ENCODE measurements at places on chromosomes 2 and 18.
A peak's percentile ranks its signal among the peaks of the same experiment; 100 is the strongest.

DNA sequence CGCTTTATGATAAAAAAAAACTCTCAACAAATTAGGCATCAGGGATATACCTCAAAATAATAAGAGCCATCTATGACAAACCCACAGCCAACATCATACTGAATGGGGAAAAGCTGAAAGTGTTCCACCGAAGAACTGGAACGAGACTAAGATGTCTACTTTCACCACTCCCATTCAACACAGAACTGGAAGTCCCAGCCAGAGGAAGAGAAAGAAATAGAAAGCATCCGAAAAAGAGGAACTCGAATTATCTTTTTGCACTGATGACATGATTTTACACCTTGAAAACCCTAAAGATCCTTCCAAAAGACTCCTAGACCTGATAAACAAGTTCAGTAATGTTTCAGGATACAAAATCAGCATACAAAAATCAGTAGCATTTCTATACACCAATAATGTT lies 121.6 kb downstream of the ZRANB3 start:
- no peak for DNase-seq

DNA sequence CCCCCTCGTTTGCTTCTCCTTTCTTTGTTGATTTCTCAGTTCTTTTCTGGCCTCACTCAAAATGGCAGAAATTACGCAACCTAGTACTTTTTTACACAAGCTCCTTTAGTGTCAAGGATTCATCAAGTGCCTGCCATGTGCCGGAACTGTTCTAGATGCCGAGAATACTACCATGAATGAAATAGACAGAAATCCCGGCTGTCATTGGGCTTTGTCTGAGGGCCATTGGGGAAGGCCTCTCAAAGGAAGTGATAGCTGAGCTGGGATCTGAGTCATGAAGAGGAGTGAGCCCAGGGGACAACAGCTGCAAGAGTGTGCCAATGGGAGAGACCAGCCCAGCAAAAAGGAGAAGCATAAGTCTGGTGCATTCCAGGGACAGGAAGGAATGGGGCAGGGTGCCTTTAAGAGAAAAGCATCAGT lies 34.3 kb upstream of the PPP1CB start:
- peak; percentile 87 for DNase-seq

DNA sequence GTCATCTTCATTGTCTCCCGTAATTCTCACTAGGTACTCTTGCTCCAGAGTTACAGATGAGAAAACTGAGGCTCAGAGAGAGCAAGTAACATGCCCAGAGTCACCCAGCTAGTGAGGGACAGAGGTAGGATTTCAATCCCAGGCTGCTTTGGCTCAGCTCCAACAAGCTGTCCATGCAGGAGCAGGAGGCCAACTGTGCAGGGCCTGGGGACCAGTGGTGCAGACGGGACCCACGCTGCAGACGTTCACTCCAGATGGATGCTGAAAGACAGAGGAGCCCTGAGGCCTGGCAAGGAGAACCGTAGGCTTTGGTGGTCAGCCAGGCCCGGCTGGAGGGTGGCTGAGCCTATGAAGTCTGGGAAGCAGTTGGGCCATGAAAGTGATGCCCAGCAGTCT lies 102.6 kb downstream of the MCFD2 start:
- no peak for DNase-seq

DNA sequence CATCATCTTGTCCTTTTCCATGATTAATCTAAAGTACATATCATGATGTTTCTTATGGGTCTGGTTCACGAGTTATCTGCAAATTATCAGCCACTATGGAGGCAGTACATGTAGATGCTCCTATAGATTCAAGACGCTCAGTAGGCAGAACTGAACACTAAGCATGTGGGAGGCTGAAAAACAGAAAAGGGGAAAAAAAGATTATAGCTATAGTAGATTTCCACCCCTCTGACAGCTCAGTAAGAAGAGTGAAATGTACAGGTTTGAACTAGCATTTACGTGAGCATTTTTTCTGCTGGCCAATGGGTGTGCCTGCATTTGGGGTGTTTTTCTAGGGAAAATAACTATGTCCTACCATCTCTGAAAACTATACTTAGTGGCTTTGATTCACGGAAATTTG lies 308.9 kb downstream of the ZEB2 start:
- DNase-seq: no peak

DNA sequence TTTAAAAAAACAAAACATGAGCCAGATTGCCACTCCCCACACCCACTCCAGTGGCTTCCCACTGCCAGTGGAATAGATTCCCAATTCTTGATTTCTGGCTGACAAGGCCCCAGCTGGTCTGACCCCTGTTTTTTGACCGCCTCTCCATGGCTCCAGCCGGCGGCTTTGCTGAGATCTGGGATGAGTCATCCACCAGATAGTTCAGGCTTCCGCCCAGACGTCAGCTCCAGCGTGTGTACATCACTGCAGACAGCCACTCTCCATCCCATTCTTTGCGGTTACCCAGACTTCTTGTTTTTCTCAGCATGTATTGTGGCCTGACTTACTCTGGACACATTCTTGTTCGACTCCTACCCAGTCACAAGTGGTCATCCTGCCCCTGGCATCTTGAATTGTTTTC lies 227.9 kb downstream of the GBX2 start:
- DNase-seq: no peak

DNA sequence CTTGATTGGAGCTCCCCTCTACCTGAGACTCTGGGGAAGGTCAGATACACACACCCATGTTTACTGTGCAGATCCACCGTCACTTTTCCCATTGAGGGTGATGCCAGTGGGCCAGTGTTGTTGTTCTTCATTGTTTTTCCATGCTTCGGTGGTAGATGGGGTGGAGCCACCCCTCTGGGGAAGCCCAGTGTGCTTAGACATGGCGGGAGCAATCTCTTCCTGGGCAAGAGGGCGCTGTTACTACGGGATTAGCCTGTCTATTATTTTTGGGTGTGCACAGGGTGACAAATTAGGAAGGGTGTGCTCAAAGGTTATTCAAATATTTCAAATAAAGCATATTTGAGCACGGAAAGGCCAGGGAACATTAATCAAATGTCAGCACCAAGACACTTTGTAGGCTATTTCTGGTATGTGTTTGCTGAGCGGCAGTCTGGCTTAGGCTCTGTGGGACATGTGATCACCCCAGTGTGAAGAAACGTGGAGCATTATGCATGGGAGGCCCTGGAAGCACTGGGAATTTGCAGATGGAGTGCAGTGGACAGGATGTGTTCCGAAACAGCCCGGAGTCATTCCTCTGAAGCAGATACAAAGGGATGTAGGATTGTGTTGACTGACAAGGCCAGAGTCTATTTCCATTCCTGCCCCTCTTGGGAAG lies 34.8 kb upstream of the SMIM21 start:
- DNase-seq: no peak

Measured in fibroblast of gingiva (primary cell).